ENCODE measurements at places on chromosomes 11 and 22. TPM values are rescaled to one million over a fixed set of nuclear protein-coding genes. Genes with fewer than 3 reads are reported as not detected.

OR10G7 gene
- not detected for total RNA-seq

TIGD3 gene
- 0.71 TPM for total RNA-seq

SLC22A25 gene
- total RNA-seq = not detected

PHOX2A gene
- total RNA-seq = not detected

ROBO4 gene
- 18.7 TPM for total RNA-seq

- H3K4me1 ChIP-seq = peaks cover 5% of the 10 kb centered on the region
- H3K27ac ChIP-seq = peak overlapping the region; percentile 67
- H3K4me3 ChIP-seq = peak overlapping the region; percentile 37
- no peaks in the 10 kb centered on the region for H3K36me3 ChIP-seq
- no peak for DNase-seq
Observed at GRCh38 chr11:1870326-1870696, 17.4 kb downstream of the LSP1 start.

- no peaks in the 10 kb centered on the region for H3K27me3 ChIP-seq
- DNase-seq = peak; percentile 63
- H3K4me3 ChIP-seq = peak overlapping the region; percentile 57
- H3K36me3 ChIP-seq = peaks cover 25% of the 10 kb centered on the region
- H3K4me1 ChIP-seq = peaks cover 26% of the 10 kb centered on the region
Observed at GRCh38 chr11:66335531-66336233, 552 bp downstream of the RIN1 start.

DNA sequence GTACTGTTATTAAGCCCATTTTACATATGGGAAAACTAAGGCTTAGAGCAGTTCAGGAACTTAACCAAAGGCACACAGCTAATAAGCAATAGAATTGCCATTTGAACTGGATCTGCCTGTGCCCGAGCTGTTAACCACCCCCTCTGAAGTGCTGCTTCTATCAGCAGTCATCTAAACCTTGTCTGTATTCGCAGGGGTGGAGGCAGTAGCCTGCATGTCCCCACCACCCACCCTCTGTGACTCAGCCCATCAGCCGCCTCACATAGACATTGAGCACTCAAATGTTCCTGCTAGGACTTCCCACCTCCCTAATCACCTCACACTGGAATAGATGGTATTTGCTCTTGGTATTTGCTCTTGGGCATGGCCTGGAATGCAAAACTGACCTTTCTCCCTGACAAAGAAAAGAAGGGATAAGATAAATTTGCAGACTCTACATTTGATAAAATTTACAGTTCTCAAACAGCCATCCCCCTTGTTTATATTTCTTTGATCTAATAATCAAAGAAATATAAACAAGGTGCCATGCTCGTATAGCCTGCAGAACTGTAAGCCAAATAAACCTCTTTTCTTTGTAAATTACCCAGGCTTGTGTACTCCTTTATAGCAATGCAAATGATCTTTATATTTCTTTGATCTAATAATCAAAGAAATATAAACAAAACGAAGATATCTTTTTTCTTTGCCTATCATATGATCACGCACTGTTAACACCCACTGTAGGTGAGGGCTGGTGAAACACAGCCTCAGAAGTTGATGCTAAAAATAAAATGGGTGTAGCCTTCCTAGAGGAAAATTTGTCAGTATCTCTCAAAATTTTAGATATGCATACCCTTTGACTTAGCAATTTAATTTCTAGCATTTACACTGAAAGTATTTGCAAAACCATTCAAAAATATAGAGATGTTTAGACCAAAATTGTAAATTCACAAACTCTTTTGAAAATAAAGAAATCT, 15.9 kb downstream of the DKK3 start:
- no peak for DNase-seq
- H3K4me1 ChIP-seq = peaks cover 9% of the 10 kb centered on the region
- no peak overlapping the region for H3K27ac ChIP-seq
- H3K27me3 ChIP-seq = no peaks in the 10 kb centered on the region

DNA sequence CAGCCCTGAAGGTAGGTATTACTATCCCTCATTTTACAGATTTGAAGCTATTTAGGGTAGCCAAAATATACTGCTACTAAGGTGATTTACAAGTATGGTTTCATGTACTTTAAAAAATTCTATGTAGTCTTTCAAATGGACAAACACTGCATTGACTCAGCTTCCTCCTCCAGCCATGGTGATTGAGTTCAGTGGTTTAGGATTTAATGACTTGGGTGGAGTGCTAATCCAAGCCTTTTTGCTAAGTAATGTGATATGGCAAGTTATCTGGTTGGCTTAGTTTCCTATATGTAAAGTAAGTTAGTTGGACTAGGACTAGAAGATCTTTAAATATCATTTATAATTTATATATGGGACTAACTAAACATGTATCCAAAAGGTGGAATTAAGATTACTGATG, 77.9 kb downstream of the ARHGAP20 start:
- no peaks in the 10 kb centered on the region for H3K36me3 ChIP-seq
- no peak for DNase-seq
- no peak overlapping the region for H3K27ac ChIP-seq
- H3K27me3 ChIP-seq = no peaks in the 10 kb centered on the region

DNA sequence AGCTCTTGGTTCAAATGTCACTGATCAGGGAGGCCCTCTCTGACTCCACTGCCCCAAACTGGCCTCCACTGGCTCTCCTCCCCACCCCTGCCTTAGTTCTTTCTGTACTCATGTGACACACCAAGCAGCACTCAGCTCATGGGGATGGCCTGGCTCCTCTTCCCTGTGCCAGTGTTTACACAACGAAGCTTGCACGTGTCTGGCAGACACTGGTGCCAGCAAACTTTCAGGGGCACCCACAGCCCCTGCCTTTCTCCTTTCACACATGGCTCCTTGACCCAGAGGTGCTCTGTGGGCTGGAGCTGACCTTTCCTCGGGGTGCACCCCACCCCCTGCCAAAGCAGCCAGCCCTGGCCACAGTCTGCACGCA, 37.6 kb upstream of the PARVG start:
- H3K27me3 ChIP-seq = no peaks in the 10 kb centered on the region
- H3K4me1 ChIP-seq = peaks cover 3% of the 10 kb centered on the region
- H3K36me3 ChIP-seq = no peaks in the 10 kb centered on the region

DNA sequence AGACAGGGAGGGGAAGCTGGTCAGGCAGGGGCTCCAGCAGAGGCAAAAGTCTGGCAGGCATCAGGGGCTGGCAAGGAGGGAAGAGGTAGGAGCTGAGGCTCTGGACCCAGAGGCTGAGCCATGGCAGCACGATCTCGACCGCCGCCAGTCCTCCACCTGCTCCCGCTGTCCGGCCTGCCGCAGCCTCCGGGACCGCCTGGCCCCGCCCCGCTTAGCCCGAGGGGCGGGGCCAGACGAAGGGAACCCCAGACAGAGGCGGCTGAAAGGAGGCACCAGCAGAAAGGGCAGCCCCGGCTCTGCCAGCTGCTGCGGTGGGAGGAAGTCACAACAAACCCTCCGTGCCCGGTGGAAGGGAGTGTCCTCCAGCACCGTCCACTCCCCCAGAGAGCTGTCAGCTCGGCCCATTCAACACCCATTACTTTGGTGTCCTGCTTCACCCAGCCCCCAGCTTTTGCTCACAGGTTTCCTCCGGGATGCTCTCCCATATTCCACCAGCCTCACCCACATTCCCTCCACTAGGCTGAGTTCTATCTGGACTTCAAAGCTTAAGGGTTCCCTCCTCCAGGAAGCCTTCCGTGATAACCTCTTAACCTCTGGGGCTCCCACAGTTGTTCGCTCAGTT, at the start of gene MFNG:
Gene MFNG (minus strand): TSS at position 161 of the 622 bp plus-strand sequence. CDS start 207 bp downstream, outside the sequence.
- DNase-seq = peak; percentile 58
- peaks cover 8% of the 10 kb centered on the region for H3K27me3 ChIP-seq
- peak within 1 kb of the TSS; percentile 68 for H3K27ac ChIP-seq
- no peaks in the 10 kb centered on the region for H3K36me3 ChIP-seq
- H3K4me1 ChIP-seq = peaks cover 5% of the 10 kb centered on the region
- peak within 1 kb of the TSS; percentile 53 for H3K4me3 ChIP-seq

Measured in gastrocnemius medialis (tissue), 4 donors.